Activated B cell treated with CpG ODN at 0.5 μM for 24 hours (primary cell): ENCODE measurements at places on chromosomes 5 and 9.
A peak's percentile ranks its signal among the peaks of the same experiment; 100 is the strongest.

DNA sequence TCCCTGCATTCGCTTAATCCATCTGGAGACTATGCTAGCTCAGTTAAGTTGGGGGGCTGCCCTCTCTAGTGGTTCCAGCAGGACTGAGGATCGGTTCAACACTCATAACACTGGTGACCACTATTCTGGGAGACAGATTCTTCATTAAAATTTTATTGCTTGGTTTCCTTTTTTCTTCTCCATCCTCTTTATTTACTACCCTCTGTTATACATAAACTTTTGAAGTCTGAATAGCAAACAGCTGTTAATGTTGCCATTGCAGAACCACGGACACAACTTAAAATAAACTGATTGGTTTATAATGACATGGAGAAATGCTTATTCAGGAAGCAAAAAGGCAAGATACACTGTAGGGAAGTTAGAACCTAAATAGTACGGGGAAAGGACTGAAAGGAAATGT is 22.1 kb downstream of the IQGAP2 start:
- no peak overlapping the region for H3K4me3 ChIP-seq
- no peak for DNase-seq
- H3K4me1 ChIP-seq: peaks cover 6% of the 10 kb centered on the region
- H3K27ac ChIP-seq: no peak overlapping the region
- no peaks in the 10 kb centered on the region for H3K27me3 ChIP-seq

- H3K4me3 ChIP-seq: no peak overlapping the region
- no peaks in the 10 kb centered on the region for H3K4me1 ChIP-seq
- no peak for DNase-seq
- H3K27ac ChIP-seq: no peak overlapping the region
Measured at GRCh38 chr5:73399775-73400174, 48.8 kb downstream of the FOXD1 start.

- peak overlapping the region; percentile 21 for H3K4me3 ChIP-seq
- no peaks in the 10 kb centered on the region for H3K27me3 ChIP-seq
- peak overlapping the region; percentile 71 for H3K27ac ChIP-seq
- peaks cover 59% of the 10 kb centered on the region for H3K4me1 ChIP-seq
- DNase-seq: no peak
Measured at GRCh38 chr5:148816357-148816756, 10.1 kb upstream of the ADRB2 start.

DNA sequence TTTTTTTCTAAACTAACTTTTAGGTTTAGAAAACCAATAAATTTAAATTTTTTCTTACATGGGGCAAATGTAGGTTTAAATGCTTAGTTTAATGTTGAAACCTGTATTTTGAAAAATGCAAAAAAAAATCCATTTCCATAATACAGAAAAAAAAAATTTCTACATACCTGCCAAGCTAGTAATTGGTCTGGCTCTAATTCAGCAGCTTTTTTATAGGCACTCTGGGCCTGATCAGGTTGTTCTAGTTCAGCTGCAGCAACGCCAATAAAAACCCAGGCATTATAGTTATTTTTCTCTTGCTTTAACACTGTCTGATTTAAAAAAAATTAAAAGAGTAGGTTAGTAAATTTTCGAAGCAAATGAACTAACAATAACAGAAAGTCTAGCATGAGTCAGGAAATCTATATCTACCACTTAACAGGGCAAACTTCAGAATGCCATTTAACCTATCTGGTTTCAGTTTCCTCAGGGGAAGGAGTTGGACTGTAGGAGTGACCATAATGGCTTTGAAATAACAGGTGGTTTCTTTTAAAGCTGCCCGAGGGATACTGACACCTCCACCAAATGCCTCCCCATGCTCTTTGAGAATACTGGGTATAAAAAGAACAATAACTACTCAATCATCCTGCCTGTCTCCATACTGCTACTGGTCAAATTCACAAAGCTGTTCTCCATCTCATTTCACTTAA is 11.6 kb downstream of the SKIC3 start:
- H3K4me3 ChIP-seq: no peak overlapping the region
- H3K36me3 ChIP-seq: peaks cover 64% of the 10 kb centered on the region
- no peaks in the 10 kb centered on the region for H3K27me3 ChIP-seq
- H3K27ac ChIP-seq: no peak overlapping the region

- H3K36me3 ChIP-seq: peaks cover 13% of the 10 kb centered on the region
- DNase-seq: no peak
- no peaks in the 10 kb centered on the region for H3K27me3 ChIP-seq
- peaks cover 81% of the 10 kb centered on the region for H3K4me1 ChIP-seq
- H3K4me3 ChIP-seq: no peak overlapping the region
Measured at GRCh38 chr5:143355710-143356109, 47.8 kb downstream of the NR3C1 start.

DNA sequence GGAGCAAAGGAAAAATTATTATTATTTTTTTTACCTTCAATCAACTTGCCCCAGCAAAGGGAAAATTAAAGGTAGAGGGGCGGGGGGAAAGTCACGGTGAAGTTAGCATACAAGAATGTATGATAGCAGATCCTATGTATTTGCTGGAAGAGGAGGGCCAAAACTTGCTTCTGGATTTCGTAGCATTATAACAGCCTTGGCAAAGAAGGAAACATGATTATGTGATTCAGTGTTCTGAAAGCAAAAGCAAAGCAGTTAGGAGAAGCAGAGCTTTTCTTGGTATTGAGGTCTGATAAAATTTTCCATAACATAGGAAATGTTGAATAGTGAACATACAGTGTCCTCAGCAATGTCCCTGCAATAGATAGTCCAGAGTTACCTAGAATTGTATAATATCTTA is 32.4 kb downstream of the MAST4 start:
- H3K36me3 ChIP-seq: no peaks in the 10 kb centered on the region
- H3K4me1 ChIP-seq: peaks cover 23% of the 10 kb centered on the region
- H3K27me3 ChIP-seq: no peaks in the 10 kb centered on the region

- DNase-seq: no peak
- no peaks in the 10 kb centered on the region for H3K4me1 ChIP-seq
- H3K27me3 ChIP-seq: no peaks in the 10 kb centered on the region
- H3K27ac ChIP-seq: no peak overlapping the region
Measured at GRCh38 chr5:2156358-2157059, 273.8 kb upstream of the IRX4 start.

DNA sequence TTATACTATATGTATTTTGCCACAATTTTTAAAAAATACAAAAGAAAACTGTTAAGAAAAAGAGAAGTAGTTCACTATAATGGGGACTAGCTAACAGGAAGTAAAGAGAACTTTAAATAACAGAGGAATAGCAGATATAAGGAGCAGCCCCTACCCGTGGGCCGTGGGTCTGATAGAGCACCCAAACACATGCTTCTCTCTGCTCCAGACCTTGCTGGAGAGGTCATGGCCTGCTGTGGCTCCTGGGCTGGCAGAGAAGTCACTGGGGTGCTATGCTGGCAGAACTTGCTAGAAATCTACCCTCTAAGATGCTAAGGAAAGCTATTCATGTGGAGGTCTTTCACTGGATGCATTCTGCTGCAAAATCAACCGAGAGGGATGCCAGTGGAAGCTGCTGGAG is 10.0 kb upstream of the TNFAIP8 start:
- no peak for DNase-seq
- H3K27ac ChIP-seq: peak overlapping the region; percentile 80
- H3K4me3 ChIP-seq: peak overlapping the region; percentile 38
- peaks cover 95% of the 10 kb centered on the region for H3K4me1 ChIP-seq
- peaks cover 23% of the 10 kb centered on the region for H3K36me3 ChIP-seq
- no peaks in the 10 kb centered on the region for H3K27me3 ChIP-seq

DNA sequence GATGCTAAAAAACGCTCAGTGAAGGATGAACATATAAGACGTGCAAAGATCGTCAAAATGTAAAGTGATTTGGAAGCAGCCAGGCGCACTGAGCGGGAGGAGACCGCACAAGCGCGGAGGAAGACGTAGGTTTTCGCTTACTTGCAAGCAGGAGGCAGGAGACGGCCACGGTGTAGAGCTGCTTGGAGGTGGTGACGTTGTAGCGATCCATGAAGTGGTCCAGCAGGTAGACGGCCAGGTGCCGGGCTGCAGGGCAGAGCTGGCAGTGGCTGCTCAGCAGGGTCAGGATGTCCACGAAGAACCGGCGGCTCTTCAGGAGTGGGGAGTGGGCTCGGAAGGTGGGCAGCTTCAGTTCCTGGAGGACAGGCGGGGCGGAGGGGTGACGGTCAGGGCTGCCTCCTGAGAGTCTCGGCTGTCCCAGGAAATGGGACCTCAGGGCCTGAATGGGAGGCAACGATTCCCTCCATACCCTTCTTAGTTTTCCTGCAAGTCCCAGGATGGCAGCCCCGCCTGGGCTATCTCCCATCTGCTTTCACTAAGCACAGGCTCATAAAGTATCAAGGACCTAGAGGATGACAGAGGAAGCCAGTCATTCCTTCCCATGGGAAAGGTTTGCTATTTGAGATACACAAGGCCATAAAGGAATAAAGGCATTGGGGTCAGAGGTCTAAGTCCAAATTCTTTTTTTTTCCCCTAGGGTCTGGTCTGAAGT is 31.8 kb downstream of the CCNJL start:
- H3K27ac ChIP-seq: no peak overlapping the region
- H3K4me1 ChIP-seq: no peaks in the 10 kb centered on the region
- no peaks in the 10 kb centered on the region for H3K36me3 ChIP-seq
- no peaks in the 10 kb centered on the region for H3K27me3 ChIP-seq
- DNase-seq: no peak

- H3K27ac ChIP-seq: peak overlapping the region; percentile 1
- no peak overlapping the region for H3K4me3 ChIP-seq
- H3K4me1 ChIP-seq: peaks cover 34% of the 10 kb centered on the region
- H3K36me3 ChIP-seq: peaks cover 45% of the 10 kb centered on the region
- H3K27me3 ChIP-seq: no peaks in the 10 kb centered on the region
Measured at GRCh38 chr5:98905857-98906688, 22.7 kb downstream of the CHD1 start.

DNA sequence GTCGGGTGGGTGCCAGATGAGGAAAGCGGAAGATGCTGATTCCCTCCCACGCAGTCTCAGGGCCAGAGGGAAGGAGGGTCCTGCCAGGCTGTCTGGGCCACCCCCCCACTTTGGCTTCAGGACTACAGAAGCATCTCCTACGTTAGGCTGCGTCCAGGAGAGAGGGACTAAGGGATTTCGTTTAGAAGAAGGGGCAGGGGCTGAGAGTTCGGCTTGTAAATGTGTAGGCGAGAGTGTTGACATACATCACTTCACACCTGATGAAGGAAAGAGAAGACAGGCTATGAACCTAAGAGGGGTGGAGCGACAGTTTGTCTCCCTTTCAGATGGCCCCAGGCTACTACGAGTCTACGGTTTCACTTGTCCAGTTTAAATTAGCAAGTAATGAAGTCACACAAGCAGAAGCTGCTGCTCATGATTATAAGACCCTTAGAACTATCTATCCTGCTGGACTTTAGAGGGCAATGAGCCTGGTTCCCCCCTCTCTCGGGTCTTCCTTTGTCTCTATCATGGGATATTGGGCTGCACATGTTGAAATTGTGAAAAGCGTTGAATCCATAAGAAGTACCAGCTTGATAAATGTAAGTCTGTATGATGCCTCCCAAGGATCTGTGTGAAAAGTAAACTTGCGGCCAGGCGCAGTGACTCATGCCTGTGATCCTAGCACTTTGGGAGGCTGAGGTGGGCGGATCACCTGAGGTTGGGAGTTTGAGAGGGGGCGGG is 193.0 kb downstream of the AOPEP start:
- H3K36me3 ChIP-seq: peaks cover 9% of the 10 kb centered on the region
- peaks cover 3% of the 10 kb centered on the region for H3K4me1 ChIP-seq
- H3K27ac ChIP-seq: no peak overlapping the region
- DNase-seq: no peak
- H3K4me3 ChIP-seq: no peak overlapping the region

DNA sequence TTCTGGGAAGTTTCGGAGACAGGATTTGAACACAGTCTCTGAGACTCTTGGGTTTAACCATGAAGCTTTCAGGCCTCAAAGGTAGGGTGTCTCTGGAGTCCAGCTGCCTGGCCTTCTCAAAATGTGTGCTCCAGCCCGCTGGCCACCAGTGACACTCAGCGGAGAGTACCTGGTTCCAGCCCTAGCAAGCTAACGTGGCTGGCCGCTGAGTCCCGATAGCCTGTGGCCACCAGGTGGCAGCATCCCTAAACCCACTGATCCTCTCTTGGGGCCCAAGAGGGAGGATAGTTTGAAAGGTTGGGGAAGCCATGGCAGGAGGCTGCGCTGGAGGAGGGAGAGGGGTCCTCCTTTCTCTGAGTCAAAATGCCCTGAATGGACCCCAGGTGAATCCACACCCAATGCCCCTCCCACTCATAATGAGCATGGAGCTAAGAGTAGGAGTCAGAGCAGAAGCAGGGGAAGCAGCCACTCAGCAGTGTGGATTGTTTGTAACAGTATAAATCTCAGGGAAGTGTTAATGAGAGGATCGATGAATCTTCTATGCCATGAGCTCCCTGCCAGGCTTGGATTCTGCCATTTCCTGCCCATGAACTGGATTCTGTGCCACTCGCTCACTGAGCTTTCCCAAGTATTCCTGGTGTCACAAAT is 5.4 kb upstream of the TIFAB start:
- no peak overlapping the region for H3K4me3 ChIP-seq
- no peak overlapping the region for H3K27ac ChIP-seq
- H3K4me1 ChIP-seq: no peaks in the 10 kb centered on the region
- H3K36me3 ChIP-seq: no peaks in the 10 kb centered on the region

DNA sequence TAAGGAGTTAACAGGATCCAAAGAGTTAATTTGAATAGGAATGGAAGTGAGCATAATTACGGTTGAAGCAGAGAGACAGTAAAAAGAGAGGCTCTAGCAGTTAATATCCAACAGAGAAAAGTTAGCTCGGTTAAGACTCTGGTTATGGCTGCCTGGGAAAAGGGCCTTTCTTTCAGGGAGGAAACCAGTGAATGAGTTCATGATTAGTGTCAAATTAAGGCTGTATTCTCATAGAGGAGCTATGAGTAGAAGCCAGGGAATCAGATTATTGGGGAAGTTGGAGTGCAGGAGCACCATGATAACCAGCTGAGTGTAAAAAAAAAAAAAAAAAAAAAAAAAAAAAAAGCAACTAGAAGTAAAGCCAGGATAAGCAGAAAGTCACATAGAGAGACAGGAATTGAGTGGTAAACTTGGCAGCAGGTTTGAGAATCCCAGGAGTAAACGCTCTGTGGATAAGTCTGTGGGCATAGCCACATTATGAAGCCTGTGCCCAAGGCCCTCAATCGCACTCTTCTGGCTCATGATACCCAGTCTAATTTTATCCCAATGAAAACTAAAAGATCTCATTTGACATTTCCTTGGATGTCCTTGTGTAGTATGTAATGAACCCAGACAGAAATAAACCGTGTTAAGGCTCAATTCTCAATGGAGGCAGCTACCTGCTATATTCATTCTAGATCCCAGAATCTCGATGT is 372.6 kb upstream of the MPDZ start:
- no peaks in the 10 kb centered on the region for H3K36me3 ChIP-seq
- no peak overlapping the region for H3K27ac ChIP-seq
- no peak for DNase-seq
- no peaks in the 10 kb centered on the region for H3K27me3 ChIP-seq
- H3K4me3 ChIP-seq: no peak overlapping the region

DNA sequence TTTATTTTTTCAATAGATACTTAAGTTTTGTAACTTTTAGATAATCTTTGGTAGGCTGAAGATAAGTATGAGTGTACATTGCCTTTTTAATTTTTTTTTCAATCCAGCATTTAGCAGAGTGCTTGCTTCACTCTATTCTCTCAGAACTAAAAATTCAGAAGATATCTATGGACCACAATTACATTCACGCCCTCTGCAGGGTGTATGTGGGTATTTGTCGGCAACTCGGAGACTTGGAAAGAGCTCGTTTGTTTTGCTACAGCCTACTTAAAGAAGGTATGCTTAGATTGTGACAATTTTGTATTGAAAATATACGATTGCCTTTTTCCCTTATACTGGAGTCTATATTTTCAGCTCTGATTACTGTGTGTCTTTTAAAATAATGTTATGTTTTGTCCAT is 43.8 kb downstream of the ICE1 start:
- peaks cover 82% of the 10 kb centered on the region for H3K36me3 ChIP-seq
- no peak overlapping the region for H3K4me3 ChIP-seq
- no peaks in the 10 kb centered on the region for H3K4me1 ChIP-seq
- DNase-seq: no peak
